ENCODE measurements at places on chromosomes 6 and 20.

DNA sequence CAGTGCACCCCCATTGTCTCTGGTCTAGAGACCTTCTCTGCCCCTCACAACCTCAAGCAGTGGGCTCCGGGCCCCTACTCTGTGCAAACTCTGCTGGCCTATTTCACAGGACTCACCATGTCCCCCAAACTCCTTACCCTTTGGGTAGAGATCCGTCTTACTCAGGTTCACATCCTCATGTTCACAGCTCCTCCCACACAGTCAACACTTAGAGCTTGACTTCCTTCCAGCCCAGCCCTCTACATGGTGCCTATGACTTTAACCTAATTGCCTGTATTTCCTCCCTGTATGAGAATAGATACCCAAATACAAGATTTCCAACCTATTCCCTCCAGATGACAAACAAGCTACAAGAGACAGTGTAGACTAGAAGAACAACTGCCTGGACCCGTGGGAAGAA lies 528.6 kb upstream of the JARID2 start:
- DNase-seq, result no peak

- DNase-seq, result no peak
These were observed 740.5 kb downstream of the CBLN4 start for GRCh38 chr20:55264703-55265239.

DNA sequence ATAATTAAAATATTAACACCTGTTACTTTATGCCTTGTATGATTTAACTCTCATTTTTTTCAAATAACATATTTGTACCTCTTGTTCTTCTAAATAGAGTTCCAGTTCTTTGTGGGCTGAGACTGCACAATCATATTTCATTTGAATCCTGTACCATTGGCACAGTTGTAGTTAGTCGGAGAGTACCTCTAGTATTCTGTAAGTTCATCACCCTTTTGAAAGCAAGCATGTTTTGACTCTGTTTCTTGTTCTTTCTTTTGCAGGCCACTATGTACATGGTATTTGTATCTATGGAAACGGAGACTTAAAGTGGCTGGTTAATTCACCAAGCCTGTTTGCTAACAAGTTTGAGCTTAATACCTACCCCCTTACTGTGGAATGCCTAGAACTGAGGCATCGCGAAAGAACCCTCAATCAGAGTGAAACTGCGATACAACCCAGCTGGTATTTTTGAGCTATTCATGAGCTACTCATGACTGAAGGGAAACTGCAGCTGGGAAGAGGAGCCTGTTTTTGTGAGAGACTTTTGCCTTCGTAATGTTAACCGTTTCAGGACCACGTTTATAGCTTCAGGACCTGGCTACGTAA lies 68.2 kb downstream of the C6orf52 start:
- no peak for DNase-seq

GRCh38 chr6:168297643-168298042 lies 21.9 kb downstream of the DACT2 start:
- no peak for DNase-seq

All from NCI-H748 treated with DMSO at 0.1 percent for 48 hours (cell line).